ENCODE measurements at places on chromosomes 7 and 10.

DNA sequence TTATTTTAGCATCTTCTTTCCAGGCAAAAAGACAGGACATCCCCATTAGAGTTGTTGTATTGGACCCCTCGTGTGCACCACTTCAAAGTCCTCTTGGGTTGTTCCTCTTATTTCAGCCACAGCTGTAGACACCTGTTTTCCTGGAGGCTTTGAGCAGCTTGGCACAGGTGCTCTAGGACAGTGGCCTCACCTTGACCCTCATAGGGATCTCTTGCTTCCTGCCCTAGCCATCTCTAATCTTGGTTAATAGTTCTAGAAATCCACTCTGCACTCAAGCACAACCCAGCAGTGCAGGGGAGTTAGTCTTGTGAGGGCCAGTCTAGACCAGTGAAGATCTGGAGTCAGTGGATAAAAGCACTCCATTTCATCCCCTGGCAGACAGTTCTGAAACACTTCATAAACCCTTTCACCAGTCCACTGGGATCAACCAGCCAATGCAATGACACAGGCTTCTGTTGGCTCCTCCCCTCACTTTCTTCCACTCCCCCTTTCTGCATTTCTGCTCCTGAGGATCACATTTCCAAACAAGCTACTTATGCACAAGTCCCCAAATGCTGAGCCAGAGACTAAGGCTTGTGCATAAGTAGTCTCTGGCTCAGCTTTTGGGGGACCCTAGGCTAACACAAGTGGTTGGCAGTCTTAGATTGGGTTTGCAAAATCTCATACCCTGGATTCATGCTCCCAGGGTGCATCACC lies 131.5 kb upstream of the LAMB4 start:
- DNase-seq: no peak

DNA sequence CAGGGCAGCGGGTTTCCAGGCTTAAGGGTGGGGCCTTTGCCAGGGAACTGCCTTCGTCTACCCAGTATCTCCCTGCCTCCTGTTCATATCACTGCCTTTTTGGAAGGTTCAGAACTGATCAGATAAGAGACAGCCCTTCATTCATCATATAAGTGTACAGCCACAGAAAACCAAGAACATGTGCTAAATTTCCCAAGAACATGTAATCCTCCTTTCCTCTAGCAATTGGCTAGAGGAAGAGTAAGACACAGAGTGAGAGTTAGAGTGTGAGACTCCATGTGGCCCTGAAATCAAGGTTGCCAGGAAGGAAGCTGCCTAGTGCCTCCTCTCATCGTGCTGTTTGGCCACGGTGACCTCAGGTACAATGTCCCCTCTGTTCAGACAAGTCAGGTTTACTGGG lies 770.9 kb downstream of the TNS3 start:
- DNase-seq: no peak

GRCh38 chr10:13990946-13991345 lies 339.8 kb downstream of the FRMD4A start:
- no peak for DNase-seq

GRCh38 chr7:158366346-158366745 lies 221.3 kb downstream of the PTPRN2 start:
- no peak for DNase-seq

DNA sequence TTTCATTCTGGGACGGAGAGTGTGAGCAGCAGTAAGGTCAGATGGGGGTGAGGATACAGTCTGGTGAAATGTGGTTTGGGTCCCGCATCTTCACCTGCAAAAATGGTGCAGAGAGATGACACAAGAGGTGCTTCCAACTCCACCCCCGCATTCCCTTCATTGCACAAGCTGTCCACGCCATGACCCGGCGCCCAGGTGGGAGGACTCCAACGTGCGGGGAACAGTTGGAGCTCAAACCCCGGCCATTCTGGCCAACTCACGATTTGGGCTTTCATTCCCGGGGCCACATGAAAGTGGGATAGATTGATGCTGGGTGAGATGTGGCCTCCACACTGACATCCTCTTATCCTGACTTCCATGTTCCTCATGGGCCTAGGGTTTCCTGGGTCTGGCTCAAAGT lies 34.6 kb upstream of the ZNF273 start:
- DNase-seq: no peak

GRCh38 chr10:66925896-66926715 lies at the start of gene LRRTM3:
Gene LRRTM3 (plus strand): TSS chr10:66926036.
- peak; percentile 61 for DNase-seq

- DNase-seq: no peak
Observed at GRCh38 chr10:6017781-6018354, 40.5 kb upstream of the IL15RA start.

DNA sequence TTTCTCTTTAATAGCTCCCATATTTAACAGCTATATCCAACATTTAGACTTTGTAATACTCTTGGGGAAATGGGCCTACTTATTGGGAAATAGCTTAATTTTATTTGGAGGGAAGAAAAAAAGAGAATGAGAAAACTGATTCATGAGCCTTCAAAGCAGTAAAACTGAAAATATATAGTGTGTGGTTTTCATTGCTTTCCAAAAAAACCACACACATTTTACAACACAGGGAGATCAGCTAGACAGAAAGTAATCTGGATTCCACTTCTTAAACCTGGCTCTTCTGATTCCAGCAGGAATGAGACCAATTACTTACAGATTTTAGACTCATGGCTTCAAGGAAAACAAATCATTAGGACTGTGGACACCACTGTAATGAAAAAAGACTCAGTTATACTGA lies 48.7 kb downstream of the CH25H start:
- no peak for DNase-seq

GRCh38 chr10:124743191-124744101 lies 732 bp downstream of the FAM53B start:
- DNase-seq: peak; percentile 49

- no peak for DNase-seq
Observed at GRCh38 chr7:14125998-14126397, 136.5 kb upstream of the ETV1 start.

DNA sequence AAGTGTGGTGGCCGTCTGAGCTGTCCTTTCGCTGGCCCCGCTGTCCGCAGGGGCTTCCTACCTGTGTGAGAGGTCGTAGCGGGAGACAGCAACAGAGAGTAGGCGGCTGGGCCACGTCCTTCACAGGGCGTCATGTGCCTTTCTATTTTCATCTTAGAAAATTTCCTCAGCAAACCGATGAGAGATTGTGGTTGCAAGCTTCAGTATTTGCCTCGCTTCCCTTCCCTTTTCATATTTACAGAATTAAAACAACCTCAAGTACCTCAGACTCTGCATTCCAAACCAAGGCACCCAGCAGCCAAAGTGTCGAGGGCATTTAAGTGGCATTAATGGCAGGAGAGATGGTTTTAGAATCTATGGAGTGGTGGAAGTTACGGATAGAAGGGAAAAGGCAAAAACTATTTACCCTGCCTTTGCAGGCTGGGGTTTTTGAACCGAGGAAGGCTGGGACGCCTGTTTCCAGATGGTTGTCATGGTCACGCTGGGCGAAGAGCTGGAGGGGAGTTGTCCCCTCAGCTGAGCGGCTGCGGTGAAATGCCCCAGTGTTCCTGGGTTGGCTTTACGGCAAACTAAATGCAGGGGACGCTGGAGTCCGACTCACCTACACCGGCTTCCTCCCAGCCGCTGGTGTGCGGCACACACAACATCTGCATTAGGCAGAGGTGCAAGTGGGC lies 41.9 kb downstream of the WIPI2 start:
- no peak for DNase-seq

DNA sequence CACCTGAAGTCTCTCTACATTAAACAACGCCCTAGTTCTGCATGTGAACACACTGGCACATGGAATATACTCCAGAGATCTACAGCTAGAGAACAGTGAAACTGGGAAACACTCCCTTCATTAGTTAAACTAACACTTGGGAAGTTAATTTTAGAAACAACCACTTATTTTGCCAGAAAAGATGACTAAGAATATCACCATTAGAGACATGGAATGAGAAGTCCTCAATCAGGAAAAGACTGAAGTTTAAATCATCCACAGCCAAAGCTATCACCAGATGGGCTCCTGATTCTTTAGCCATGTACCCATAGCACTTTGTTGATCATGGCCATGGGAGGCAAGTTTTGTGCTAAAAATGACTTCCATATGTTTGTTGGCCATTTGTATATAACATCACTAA lies 719.5 kb downstream of the KCNMA1 start:
- DNase-seq: no peak

DNA sequence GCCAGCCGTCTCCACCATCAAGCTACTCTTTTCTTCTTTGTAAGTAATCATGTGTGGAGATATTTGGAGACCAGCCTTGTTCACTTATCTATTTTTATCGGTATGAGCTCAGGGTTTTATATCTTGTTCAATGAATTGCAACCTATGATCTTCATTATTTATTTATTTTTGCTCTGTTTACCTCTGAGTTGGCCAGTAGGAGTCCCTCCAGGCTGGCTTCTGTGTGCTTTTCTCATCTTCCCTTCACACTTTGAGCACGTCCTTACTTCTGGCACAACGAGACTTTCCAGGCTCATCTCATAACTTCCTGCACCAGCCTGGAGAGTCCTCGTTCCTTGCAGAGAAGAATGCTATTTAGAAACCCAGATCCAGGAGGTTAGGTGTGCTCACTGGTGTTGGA lies 375.8 kb upstream of the PODXL start:
- DNase-seq: no peak

DNA sequence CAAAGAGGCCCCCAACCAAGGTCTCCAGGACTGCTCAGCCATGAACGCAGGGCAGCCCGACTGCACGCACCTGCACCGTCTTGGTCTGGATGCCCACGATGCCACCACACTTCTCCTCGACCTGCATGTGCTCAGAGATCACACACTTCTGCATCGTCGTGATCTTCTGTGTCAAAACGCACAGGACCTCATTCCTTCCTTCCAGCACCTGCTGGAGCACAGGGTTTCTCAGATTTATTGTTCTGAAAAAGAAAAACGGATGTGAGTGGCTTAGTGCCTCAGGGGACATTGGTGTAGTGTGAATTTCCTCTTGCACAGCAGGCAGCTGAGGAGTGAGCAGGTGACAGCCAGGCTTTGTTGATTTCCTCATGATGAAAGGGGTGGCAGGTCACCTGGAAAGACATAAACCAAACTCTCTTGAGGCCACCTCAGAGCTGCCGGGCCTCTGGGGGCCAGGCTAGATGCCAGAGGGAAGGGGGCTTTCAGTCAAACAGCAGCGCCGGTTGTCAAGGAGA lies 38.2 kb downstream of the GSDME start:
- no peak for DNase-seq

DNA sequence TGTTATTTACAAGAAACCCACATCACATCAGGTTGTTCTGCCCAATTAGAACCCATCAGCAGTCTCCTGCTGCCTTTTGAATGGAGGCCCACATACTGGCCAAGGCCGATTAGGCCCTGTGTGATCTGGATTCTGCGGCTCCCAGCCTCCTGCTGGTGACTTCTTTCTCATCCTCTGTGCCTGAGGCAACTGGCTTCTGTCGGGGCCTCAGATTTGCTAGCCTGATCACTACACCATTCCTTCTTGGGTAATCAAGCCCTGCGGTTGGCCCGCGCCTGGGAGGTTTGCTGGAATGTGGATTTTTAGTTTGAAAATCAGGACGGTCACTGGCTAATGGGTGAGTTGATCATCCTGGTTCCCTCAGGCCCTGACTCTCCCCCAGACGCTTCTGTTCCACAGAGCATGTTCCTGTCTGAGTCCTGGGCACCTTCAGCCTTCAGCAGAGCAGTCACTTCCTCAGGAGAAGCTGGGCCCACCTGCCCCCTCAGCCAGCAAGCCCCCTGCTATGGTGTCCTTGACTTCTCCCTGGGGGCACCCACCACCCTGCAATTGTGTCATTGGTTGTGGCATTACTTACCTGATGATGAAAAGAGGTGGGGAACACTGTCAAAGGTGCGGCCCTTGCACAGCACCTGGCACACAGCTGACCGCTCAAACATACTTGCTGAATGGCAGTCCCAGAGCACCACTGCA lies 207.6 kb downstream of the PHTF2 start:
- peak; percentile 35 for DNase-seq

DNA sequence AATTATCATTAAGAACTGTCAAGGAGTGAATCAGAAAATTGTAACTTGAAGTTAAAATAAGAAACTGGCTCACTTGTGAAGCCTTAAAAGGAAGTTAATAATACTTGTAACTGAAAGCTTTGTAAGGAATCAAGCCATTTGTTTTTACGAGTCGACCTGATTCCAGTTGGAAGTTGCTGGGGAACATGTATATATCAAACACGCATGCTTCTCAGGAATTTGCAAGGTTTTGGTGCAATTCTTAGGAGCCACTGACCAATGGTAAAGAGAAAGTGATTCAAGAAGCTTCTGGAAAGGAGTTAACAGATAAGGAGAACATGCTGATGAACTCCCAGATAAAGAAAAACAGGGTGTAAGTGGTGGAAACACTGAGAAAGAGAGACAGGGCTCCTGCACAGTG lies 56.4 kb downstream of the ETV1 start:
- DNase-seq: no peak

DNA sequence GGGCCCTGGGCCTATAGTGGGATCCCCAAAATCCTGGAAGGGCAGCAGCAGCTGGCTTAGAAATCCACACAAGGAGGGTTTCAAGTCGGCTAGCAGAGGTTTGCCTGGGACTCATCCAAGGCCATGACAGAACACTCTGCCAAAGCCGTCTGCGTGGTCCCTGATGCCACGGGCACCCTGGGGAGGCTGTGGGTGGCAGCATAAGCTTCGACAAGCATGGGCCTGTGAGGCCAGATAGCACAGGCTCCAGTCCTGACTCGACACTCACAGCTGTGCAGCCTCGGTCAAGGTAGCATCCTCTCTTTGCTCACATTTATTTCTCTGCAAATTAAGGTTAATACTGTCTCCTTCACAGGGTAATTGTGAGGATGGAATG lies 138.3 kb downstream of the JCAD start:
- no peak for DNase-seq

GRCh38 chr10:128161031-128161430 lies 34.8 kb upstream of the MKI67 start:
- no peak for DNase-seq

DNA sequence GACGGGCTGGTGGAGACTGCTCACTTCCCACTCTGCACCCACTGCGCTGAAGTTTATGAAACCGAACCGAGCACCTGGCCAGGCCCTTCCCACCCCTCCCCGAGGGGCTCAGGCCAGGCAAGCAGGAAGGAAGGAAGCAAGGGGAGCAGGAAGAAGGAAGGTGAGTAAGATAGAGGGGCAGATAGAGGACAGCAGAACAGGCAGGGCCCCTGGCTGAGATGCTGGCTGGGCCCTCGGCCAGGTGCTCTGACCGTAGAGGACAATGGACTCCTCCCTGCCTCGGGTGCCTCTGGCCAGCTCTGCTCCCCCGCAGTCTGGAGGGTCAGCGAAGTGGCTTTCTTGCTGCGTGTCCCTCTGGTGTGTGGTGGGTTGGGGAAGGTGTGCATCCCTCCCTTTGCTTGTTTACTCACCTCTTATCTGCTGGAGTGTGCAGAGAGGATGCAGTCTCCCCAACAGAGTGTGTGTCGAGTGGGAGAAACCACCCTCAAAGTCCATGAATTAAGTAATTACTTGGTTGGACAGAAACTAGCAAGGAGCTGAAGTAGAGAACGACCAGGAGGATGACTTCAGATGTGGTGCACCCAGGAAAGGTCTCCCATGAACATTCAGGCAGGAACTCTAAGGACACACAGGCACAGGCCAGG lies 82.8 kb upstream of the PPP2R2D start:
- no peak for DNase-seq

DNA sequence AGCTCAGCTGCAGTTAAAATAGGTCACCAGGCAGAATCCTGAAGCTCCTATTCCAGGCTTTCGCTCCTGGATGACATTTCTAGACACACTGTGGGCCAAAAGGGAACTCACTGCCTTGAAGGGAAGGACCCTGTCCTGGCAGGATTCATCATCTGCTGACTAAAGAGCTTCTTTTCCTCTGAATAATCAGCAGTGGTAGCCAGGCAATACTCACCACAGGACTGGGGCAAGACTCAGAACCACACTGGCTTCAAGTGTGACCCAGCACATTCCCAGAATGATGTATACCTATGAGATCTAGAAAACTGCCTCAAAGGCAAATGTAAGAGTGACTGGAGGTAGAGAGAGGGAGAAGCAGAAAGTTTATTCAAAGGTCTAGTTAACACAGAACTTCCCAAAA lies 29.5 kb upstream of the EBF3 start:
- no peak for DNase-seq

Data from WTC11 (cell line).